MG63 (cell line): ENCODE measurements at places on chromosomes 6 and 20. TPM values are rescaled to one million over a fixed set of nuclear protein-coding genes. Genes with fewer than 3 reads are reported as not detected.

The OLIG3 gene
- total RNA-seq = not detected in 2 replicates

GRCh38 chr6:136749359-136749997 lies 42.8 kb downstream of the MAP3K5 start:
- no peak for DNase-seq

GRCh38 chr6:2783188-2783963 lies 18.2 kb downstream of the WRNIP1 start:
- DNase-seq = no peak

DNA sequence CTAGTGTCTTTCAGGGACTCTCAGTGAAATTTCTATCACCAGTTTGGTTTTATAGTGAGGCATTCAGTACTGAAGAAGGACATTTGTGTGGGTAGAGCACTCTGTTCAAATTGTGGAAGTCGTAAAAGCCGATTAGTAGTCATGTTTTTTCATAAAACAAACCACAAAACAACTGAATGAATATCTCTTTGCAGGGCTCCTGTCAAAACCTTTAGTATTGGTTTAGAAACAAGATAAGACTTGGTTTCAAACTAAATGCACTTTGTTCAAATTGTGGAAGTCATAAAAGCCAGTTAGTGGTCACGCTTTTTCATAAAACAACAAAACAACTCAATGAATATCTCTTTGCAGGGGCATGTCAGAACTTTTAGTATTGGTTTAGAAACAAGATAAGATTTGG lies 23.8 kb downstream of the ADGRF4 start:
- DNase-seq = no peak

GRCh38 chr6:12327391-12327790 lies 37.2 kb downstream of the EDN1 start:
- peak; percentile 70 for DNase-seq

DNA sequence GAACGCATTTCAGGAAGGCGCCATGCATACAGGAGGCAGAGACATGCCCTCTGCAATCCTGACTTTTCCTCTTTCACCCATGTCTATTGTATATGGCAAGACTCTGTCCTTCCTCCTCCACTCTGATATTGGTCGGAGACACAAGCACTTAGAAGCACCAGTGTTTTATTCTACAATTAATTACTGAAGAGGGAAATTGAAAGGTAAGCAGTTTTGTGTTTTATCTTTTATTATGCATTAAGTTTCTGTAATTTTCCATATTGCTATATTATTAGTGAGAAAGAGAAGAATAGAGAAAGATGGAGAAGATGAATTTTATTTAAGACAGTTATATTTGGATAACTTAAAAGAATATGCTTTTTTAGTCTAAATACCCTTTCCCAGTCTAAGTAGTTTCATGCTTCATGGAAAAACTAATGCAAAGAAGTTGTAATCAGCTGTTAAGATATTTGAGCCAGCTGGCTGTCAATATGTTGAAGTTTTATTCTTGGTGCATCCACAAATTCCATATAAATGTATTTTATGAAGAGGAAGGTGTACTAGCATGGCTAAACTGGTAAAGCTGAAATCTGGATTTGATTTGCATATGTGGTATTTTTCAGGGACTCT lies 13.6 kb downstream of the ARID1B start:
- DNase-seq = no peak

The SLC17A3 gene
- 0.86 TPM in 1 of 2 replicates, not detected in the other for total RNA-seq

The MBOAT1 gene
- total RNA-seq = 2.5 and 6.5 TPM in 2 replicates

DNA sequence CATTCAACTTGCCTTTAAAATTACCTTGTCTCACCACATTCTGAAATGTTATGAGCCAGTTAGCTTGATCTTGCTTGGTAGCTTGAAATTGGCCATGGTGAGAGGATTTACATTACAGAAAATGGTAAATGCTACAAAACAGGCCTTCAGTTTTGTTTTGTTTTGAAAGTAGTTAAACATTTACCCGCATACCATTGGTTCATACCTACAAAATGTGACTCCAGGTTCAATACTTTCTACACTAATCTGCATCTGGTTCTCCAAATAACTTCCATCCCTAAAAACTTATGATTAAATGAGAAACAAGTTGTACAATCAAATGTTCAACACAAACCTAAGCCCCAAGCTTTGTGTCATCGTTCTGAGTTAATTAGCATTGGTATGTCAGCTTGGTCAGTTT lies 30.5 kb upstream of the MYBL2 start:
- no peak for DNase-seq

The PROKR2 gene
- total RNA-seq = not detected in 2 replicates

The SLC26A8 gene
- not detected in 2 replicates for total RNA-seq
